ENCODE measurements at places on chromosomes 5 and 9. TPM values are rescaled to one million over a fixed set of nuclear protein-coding genes. Genes with fewer than 3 reads are reported as not detected.

GRCh38 chr5:109874108-109874507, 184.4 kb downstream of the MAN2A1 start:
- H3K4me3 ChIP-seq, result no peak overlapping the region
- no peak overlapping the region for H3K27ac ChIP-seq
- no peaks in the 10 kb centered on the region for H3K4me1 ChIP-seq

DNA sequence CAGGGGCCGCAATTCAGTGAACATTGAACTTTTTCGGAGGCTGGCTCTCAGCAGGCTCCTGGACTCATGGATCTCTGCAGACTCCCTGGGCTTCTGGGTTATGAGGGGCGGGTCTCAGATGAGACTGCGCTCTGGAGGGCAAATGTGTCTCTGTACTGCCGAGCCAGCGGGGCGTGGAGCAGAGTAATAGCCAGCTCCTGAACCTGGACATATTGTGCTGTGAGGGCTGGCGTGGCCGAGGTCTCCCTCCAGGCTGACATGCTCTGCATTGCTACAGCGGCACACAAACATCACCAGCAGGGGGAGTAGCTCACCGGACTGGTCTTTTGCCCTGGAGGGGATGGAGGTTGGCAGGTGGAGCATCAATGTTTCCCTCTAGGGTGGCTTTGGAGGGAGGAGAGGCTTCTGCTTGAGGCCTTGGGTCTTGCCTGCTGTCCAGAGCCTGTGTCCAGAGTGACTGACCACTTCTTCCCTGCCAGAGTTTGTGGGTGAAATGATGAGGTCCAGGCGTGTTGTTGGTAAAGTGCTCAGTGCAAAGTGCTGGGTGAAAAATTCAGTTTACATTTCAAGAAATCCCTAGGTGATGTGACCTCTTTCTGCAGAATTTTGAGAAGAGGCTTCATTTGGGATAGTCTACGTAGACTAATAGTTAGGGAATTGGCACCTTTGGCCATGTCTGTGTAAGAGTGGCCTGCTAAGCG, 10.9 kb upstream of the GADD45G start:
- no peaks in the 10 kb centered on the region for H3K36me3 ChIP-seq
- peaks cover 6% of the 10 kb centered on the region for H3K4me1 ChIP-seq
- no peaks in the 10 kb centered on the region for H3K27me3 ChIP-seq
- H3K27ac ChIP-seq, result no peak overlapping the region
- peak; percentile 7 for DNase-seq
- H3K4me3 ChIP-seq, result no peak overlapping the region

DNA sequence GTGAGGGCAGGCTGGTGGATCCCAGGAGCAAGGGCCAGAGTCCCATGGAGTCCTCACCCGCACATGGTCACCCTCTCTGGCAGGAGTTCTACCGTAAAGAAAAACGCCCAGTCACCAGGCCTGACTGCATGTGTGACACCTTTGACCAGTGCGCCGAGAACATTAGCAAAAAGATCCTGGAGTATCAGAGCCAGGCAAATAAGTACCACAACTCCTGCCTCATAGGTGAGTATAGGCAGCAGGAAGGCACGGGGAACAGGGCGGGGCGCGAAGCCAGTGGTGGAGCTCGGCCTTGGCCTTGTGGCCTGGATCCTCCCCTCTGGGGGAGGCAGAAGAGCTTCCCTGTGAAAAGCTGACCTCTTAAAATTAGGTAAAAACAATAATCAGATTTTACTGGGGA, 45.4 kb upstream of the TDRD7 start:
- DNase-seq, result no peak
- H3K4me3 ChIP-seq, result no peak overlapping the region

DNA sequence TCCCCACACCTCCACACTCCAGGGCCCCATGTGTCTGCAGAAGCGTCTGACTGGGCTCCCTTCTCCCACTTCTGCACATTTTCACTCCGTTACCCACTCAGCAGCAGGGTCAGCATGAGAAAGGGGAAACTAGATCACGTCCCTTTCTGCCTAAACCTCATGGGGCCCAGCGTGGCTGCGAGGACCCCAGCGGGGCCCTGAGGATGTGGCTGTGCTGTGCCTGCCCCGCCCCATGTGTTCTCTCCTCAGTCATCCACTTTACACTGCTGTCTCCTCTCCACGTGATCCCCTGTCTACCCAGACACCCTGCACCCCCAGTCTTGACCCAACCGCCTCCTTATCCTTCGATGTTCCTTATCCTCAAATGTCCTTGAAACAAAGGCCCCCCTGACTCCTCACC, 59.8 kb upstream of the OTULINL start:
- no peaks in the 10 kb centered on the region for H3K4me1 ChIP-seq
- peak; percentile 14 for DNase-seq
- H3K27me3 ChIP-seq, result no peaks in the 10 kb centered on the region
- H3K36me3 ChIP-seq, result no peaks in the 10 kb centered on the region
- H3K4me3 ChIP-seq, result no peak overlapping the region
- H3K27ac ChIP-seq, result no peak overlapping the region

ZBED3 gene
- total RNA-seq, result 0.09 TPM
